ENCODE measurements at places on chromosomes 12 and 14. TPM values are rescaled to one million over a fixed set of nuclear protein-coding genes. Genes with fewer than 3 reads are reported as not detected.

DNA sequence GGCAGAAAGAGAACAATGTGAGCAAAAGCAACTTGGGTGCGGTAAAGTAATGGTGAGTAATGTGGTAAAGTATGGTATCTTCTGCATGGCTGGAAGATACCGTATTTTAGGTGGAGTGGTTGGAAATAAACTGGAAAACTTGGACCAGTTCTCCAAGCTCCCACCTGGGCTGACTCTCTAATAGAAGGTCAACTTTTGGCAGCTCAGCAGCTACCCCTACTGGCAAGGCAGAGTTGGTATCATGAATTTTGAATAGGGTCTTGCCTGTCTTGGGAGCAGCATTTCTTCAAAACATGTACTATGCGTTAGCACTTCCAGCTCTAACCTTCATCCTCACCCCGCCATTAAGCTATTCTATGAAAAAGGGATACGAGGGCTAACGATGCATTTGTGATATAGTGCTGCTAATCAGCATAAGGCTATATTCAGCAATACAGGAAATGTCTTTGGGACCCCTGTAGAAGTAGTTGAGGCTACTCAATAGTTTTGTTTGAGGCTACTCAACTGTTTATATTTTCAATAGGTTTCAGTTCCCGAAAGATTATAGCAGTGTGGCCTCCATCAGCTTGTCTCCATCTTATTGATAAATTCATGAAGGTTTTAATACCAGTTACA lies 276.3 kb upstream of the FAR2 start:
- H3K4me1 ChIP-seq = no peaks in the 10 kb centered on the region
- H3K36me3 ChIP-seq = no peaks in the 10 kb centered on the region
- no peak overlapping the region for H3K4me3 ChIP-seq
- no peak overlapping the region for H3K27ac ChIP-seq
- DNase-seq = no peak
- no peaks in the 10 kb centered on the region for H3K27me3 ChIP-seq

GRCh38 chr12:132247718-132248452 lies 81.5 kb downstream of the GALNT9 start:
- no peaks in the 10 kb centered on the region for H3K36me3 ChIP-seq
- H3K4me1 ChIP-seq = no peaks in the 10 kb centered on the region
- no peaks in the 10 kb centered on the region for H3K27me3 ChIP-seq
- H3K4me3 ChIP-seq = no peak overlapping the region
- no peak overlapping the region for H3K27ac ChIP-seq

- H3K4me3 ChIP-seq = no peak overlapping the region
- peaks cover 6% of the 10 kb centered on the region for H3K27me3 ChIP-seq
- no peaks in the 10 kb centered on the region for H3K36me3 ChIP-seq
These were observed 10.2 kb downstream of the KCNH3 start for GRCh38 chr12:49548822-49549648.

DNA sequence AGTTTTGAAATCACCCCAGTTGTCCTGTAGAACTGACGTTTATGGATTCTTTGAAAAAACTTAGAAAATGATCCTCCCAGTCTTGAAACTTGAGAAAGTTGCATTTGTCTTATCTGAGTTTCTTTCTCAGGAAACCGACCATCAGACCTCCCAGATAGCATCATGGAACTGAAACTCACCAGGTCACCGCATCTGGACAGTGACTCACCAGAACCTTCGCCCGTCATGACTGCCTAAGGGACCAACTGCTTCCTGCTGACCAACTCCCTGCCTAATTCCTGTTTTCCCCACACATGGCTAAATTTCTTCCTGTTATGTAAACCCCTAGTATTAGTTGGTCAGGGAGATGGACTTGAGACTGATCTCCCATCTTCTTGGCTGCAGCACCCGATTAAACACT lies 175.7 kb downstream of the RIMBP2 start:
- no peak overlapping the region for H3K4me3 ChIP-seq
- DNase-seq = no peak
- no peak overlapping the region for H3K27ac ChIP-seq

DNA sequence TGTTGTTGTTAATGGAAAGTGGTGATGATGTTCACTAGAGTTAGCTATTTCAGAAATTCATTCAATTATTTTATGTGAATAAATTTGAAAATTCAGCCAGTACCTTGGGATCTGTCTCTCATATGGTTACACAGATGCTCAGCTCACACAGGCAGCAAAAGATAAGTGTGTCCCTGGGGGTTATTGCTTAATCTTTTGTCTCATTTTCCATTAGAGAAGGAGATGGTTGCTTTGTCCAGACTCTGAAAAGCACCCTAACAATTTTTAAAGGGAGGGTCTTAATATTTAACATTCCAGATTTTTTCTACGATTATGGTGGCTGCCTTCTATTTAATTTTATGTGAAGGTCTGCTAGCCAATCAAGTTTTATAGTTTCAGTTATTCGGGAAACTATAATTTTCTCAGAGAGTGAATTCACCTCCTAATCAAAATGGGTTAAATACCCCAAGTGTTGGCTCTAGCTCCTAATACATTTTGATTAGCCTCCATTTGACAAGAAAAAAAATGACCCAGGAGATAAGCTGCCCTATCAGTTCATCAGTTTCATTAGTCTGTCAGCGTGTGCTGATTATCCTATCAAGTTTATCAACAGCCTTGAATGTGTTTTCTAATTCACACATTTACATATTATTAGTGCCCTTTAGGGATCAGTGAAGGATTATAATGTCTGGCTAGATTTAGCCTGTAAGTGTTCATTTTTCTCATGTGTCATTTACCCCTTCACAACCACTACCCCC lies 282.1 kb downstream of the TMTC2 start:
- no peaks in the 10 kb centered on the region for H3K4me1 ChIP-seq
- H3K27me3 ChIP-seq = no peaks in the 10 kb centered on the region
- no peak overlapping the region for H3K4me3 ChIP-seq

GRCh38 chr14:50534997-50535396 lies 2.6 kb upstream of the MAP4K5 start:
- H3K4me1 ChIP-seq = peaks cover 27% of the 10 kb centered on the region
- no peak overlapping the region for H3K4me3 ChIP-seq
- no peaks in the 10 kb centered on the region for H3K27me3 ChIP-seq
- DNase-seq = no peak

GRCh38 chr12:114733919-114734318 lies 49.9 kb upstream of the TBX3 start:
- no peak overlapping the region for H3K27ac ChIP-seq
- H3K4me3 ChIP-seq = no peak overlapping the region
- H3K36me3 ChIP-seq = no peaks in the 10 kb centered on the region
- H3K27me3 ChIP-seq = no peaks in the 10 kb centered on the region
- no peak for DNase-seq

- H3K4me3 ChIP-seq = no peak overlapping the region
- no peaks in the 10 kb centered on the region for H3K4me1 ChIP-seq
- H3K27ac ChIP-seq = no peak overlapping the region
- DNase-seq = no peak
These were observed 78.6 kb downstream of the CCDC60 start for GRCh38 chr12:119412811-119413794.

GRCh38 chr14:92135269-92135668 lies 13.5 kb downstream of the CPSF2 start:
- no peaks in the 10 kb centered on the region for H3K4me1 ChIP-seq
- H3K27ac ChIP-seq = no peak overlapping the region
- H3K36me3 ChIP-seq = peaks cover 58% of the 10 kb centered on the region
- H3K4me3 ChIP-seq = no peak overlapping the region
- no peaks in the 10 kb centered on the region for H3K27me3 ChIP-seq

- H3K27ac ChIP-seq = no peak overlapping the region
- H3K4me1 ChIP-seq = no peaks in the 10 kb centered on the region
- DNase-seq = no peak
These were observed 58.8 kb downstream of the GALC start for GRCh38 chr14:87934185-87934584.

ADCY6 gene
- polyA plus RNA-seq = not detected

LRTM2 gene
- polyA plus RNA-seq = not detected

Measured in CD4-positive, CD25-positive, alpha-beta regulatory T cell (primary cell).